ENCODE measurements at places on chromosomes 6 and 20.

GRCh38 chr6:144036835-144037195, 28.8 kb upstream of the PLAGL1 start:
- ATAC-seq = no peak

- no peak for ATAC-seq
Observed at GRCh38 chr6:19034986-19035385, 647.8 kb downstream of the RNF144B start.

DNA sequence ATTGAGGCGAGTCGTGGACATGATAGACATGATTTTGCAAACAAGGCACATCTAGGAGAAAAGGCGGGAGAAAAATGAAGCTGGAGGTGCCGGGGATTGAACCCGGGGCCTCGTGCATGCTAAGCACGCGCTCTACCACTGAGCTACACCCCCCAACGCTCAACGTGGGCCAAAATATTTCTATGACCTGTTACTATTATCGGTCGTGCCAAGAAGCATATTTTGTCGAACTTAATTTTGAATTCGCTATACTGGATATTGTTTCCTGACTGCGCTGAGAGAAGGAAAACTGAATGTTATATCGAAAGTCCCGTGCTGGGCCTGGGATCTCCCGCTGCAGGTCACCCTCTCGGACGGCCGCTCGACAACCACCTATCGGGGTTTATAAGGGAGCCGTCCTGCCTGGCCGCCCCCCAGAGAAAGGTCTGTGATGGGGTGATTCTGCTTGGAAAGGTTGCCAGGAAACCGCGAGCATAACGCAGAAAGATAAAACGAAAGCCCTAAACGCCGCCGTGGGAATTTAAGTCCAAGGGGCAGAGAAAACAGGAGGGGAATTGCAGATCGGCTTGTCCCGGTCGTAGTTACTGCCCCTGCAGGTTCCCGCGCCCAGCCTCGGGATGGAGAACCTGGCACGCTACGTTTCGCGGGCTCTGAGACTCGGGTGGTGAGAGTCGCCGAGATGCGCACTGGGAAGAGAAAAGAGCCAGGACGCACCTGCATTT, 60.0 kb downstream of the TRIM27 start:
- ATAC-seq = peak; percentile 61

- ATAC-seq = no peak
Observed at GRCh38 chr20:47818996-47819609, 33.8 kb upstream of the SULF2 start.

GRCh38 chr6:26607434-26608230, 10.9 kb downstream of the ABT1 start:
- peak; percentile 99 for ATAC-seq

DNA sequence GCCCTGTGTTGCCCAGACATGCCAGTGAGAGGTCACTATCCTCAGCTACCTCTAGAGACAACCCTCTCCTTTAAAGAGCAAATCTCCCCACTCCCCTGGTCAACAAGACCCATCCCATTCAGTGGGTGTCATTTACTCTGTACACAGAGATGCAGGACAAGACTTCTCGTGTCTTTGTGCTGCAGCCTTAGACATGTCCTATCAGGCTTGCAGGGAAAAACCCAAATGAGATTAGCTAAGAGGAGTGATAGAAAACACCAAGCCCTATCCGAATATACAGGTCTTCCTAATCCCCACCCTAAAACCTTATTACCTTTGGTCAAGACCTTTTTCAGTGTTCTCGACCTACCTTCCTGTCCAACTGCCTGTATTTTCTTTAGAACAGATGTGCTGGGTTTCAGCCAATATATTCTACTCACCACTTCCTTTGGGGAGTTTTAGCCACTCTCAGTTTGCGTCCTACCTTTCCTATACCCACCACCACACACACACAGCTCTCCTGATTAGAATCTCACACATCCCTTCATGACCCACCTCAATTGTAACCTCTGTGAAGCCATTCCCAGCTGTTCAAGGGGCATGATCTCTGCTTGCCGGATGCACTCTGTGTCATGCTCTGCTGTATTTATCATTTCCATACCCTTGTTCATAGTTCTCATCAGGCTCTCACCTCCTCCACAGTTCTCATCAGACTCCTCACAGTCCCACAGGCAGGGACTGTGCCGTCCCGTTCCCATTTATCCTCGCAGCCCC, 39.7 kb downstream of the TRAM2 start:
- no peak for ATAC-seq

- ATAC-seq = peak; percentile 97
Observed at GRCh38 chr6:119110601-119111548, 32.4 kb upstream of the FAM184A start.

DNA sequence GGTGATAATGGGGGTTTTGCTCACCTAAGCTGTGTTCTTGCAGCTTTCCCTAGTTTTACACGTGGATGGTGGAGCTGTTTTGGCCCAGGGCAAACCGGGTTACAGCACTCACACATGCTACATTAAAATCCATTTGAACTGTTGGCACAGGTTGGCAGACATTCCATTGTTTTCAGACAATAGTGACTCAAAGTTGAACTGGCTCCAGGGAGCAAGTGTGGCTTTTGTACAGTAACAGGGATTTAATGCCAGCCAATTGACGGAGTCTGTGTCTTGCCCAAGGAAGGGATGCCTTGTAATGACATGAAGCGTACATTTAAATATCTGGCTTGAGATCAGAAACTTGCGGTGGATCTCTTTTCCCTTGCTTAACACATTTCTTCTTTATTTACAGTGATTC, 183.1 kb downstream of the DTNBP1 start:
- ATAC-seq = peak; percentile 66

DNA sequence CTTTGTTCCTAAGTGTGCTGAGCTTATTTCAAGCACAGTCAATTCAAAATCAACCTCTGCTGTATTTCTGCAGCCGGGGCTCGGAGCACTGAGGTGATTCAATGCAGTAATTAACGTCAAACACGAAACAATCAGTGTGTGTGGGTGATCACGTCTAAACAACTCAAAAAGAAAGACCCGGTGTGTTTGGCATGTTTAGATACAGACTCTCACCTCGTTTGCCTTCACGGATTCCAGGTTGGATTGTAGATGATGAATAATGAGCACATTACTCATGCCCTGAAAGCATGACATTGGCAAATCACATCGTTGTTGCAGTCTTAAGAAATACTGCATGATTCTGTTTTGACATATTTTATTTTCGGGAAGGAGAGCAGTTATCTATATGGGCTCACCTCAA, 231.0 kb downstream of the QKI start:
- no peak for ATAC-seq

- ATAC-seq = no peak
Observed at GRCh38 chr6:85641522-85641896, 1.2 kb downstream of the SYNCRIP start.

DNA sequence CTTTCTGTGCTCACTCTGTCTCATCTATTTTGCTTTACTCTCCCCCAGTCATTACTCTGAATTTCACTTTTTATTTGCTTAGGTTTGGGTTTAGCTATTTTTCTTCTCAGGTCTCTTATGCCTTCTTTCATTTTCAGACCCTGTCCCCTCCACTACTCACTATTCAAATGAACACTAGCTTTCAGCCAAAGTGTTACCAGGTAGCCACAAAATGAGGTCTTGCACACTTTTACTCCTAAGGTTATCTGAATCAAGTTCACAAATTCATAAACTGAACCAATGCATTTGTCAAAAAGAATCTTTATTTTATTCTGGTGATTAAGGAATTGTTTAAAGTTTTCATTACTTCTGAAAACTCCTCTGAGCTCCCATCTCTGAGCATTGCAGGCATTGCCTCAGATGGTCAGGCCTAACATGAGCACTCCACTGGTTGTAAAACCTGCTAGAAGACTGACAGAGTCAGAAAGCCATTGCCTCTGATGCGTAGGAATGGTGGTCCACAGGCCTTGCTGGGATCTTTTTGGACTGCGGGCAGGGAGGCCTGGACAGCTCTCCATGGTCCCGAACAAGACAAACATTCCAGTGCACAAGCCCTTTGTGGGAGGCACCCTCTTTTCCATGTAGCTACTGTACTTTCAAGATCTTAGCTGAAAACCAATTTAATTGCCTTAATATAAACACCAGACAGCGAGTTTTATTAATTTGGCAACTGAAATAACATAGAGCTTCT, 48.5 kb downstream of the FYN start:
- peak; percentile 26 for ATAC-seq

- no peak for ATAC-seq
Observed at GRCh38 chr6:16572943-16573342, 188.3 kb downstream of the ATXN1 start.

GRCh38 chr6:56540232-56541029, 102.3 kb downstream of the DST start:
- ATAC-seq = no peak

GRCh38 chr20:12610871-12611270, 397.9 kb upstream of the SPTLC3 start:
- ATAC-seq = no peak

DNA sequence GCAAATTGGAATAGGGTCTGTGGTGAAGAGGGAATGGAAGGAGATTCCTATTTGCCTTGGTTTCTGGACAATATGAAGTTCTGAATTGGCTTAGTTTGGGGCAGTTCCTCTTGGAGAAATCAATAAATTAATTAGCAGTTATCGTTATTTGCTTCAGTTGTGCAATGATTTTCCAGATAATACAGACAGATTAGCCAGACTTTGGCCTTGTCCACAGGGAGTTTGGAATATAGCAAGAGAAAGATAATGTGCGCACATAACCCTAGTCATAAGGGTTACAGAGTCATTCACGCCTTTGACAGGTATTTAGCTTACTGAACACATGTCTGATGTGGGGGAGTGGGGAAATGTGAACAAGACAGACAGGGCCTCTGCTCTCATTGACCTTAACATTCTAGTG, 1.3 kb downstream of the ATRN start:
- ATAC-seq = no peak

DNA sequence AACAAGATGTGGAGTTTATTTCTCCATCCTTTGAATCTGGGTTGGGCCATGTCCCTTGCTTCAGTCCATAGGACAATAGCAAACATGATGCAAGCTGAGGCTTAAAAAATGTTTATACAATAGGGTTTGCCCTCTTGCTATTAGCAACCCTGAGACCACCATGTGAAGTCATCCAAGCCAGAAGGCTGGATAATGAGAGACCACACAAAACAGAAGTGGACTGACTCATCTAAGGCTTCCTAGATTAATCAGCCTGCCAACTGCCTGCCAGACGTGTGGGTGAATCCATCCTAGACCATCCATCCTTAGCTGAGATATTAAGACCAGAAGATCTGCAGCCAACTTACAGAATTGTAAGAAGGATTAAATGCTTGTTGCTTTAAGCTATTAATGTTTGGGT, 38.1 kb upstream of the ISM1 start:
- no peak for ATAC-seq

GRCh38 chr6:26534681-26535465, 3.3 kb upstream of the HMGN4 start:
- ATAC-seq = no peak

DNA sequence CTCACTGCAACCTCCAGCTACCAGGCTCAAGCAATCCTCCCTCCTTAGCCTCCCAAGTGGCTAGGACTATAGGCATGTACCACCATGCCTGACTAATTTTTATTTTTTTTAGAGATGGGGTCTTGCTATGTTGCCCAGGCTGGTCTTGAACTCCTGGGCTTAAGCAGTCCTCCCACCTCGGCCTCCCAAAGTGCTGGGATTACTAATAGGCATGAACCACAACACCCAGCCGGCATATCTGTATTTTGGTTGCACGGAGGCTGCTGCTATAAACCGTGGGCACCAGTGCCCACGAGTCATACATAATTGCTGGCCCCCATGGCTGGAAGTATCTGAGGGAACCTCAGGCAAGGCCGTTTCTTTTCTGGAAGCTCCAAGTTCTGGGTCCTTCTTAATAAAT, 18.3 kb upstream of the ADRM1 start:
- no peak for ATAC-seq

DNA sequence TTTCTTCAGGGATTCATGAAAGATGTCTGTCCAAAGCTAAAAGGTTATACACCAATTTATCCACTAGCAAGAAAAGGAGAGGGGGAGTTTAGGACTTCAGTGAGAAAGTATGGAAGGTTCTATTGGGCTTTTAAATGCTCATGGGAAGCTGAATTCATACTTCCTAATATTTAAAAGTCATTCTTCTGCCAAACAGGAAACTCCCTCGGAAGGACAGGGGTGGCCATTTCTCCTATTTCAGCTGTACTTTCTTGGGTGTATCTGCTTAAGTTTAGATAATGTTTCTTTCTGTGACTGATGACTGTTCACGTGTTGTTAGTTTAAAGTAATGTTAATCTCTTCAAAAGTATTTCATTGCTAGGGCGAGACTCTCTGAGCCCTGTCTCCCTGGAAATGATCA, 80.5 kb upstream of the IFNGR1 start:
- no peak for ATAC-seq

- ATAC-seq = no peak
Observed at GRCh38 chr6:161744211-161745067, 470.6 kb upstream of the AGPAT4 start.
